ENCODE measurements at places on chromosomes 3 and 15.

GRCh38 chr15:80915472-80915871 lies 74.1 kb downstream of the MESD start:
- DNase-seq = no peak

DNA sequence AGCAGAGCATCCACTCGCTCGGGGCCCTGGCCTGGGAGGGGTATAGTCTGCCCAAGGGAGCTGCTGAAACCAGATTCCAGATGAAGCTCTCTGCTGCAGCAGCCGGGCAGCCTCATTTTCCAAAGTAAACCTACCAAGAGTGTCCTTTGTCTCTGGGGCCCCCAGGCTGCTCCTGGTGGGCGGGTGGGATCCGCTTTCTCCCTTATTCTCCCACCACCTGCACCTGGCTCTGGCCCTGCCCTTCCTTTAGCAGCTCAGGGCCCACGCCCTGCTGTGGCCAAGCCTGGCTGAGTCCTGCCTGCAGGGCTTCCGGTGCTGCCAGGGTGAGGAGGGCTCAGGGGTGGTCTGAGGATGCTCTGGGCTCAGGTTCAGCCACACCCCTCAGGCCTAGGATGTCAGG lies 13.0 kb downstream of the SCN5A start:
- no peak for DNase-seq

DNA sequence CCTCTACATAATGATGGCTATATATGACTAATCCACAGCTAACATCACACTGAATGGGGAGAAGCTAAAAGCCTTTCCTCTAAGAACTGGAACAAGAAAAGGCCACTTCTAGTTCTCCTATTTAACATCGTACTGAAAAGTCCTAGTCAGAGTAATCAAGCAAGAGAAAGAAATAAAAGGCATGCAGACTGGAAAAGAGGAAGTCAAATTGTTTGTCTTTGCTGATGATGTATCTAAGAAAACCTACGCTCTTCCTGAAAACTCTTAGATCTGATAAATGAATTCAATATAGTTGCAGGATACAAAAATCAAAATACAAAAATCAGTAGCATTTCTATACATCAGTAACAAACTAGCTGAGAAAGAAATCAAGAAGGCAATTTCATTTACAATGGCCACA lies 116.9 kb downstream of the TP63 start:
- no peak for DNase-seq

DNA sequence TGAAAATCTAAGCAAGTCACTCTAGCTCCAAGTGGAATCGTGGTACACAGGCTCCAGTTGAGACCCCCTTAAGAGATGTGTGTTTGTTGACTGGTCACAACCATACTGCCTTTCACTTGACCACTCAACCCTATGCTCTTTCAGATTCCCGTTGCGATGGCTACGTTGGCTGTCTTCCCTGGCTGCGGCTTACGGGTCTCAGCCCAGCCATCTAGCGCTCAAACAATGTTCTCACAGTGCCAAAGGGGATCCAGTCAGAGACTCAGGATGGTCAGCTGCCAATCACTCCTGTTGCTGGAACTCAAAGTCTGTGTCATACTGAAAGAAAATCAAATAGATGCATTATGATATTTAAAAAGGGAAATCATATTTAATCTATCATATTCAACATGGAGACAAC lies 237.6 kb downstream of the ITPR1 start:
- no peak for DNase-seq

DNA sequence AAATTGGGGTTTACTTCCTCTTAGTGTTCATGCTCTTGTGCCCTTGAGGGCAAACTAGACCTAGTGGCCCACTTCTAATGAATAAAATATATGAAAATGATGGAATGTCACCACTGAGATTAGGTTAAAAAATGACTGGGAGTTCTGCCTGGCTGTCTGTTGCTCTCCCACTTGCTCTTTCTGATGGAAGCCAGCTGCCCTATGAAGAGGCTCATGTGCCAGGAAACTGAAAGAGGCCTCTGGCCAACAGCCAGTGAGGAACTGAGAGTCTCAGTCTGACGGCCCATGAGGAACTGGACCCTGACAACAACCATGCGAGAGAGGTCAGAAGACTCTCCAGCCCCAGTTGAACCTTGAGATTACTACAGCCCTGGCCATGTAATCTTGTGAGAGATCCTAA lies 107.1 kb upstream of the FHIT start:
- no peak for DNase-seq

GRCh38 chr3:169345662-169346331 lies 317.7 kb downstream of the MECOM start:
- no peak for DNase-seq

- DNase-seq = no peak
Observed at GRCh38 chr15:71335591-71335990, 220.3 kb downstream of the THSD4 start.

GRCh38 chr15:72230197-72231065 lies 559 bp downstream of the PKM start:
- peak; percentile 86 for DNase-seq

- DNase-seq = peak; percentile 88
Observed at GRCh38 chr3:106440672-106441071, 571.9 kb upstream of the CBLB start.
